ENCODE measurements at places on chromosomes 11 and 22.

DNA sequence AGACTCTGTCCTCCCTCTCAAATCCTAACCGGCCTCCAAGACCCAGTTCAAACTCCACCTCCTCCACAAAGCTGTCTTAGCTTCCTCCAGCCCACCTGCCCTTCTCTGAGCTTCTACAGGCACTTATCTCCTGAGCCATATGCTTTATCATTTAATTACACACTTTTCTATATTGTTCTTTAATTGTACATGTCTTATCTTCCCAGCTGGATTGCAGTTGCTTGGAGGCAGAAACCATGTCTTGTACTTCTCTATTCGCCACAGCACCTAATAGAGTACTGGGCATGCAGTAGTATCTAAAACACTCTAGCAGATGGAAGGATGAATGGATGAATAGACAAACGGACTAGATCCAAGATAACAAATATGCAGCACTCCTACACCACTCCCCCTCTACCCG is 11.3 kb downstream of the TRIM29 start:
- no peak for DNase-seq

DNA sequence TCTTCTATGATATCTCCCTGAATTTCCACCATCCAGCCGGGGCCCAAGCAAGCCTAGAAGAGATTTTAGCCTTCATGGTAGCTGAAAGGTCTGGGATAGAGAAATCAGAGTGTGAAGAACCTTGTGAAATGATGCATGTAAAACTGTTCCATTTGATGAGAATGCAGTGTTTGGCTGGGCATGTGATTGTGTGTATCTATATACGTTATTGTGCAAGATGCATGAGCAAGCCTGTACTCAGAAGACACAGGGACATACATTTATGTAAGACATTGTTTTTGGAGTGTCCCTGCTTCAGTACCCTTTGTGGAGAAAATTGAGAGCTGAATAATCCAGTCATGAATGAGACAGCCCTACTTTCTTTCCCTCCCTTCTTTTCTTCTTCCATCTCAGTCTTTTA is 15.2 kb upstream of the OR52K2 start:
- no peak for DNase-seq

DNA sequence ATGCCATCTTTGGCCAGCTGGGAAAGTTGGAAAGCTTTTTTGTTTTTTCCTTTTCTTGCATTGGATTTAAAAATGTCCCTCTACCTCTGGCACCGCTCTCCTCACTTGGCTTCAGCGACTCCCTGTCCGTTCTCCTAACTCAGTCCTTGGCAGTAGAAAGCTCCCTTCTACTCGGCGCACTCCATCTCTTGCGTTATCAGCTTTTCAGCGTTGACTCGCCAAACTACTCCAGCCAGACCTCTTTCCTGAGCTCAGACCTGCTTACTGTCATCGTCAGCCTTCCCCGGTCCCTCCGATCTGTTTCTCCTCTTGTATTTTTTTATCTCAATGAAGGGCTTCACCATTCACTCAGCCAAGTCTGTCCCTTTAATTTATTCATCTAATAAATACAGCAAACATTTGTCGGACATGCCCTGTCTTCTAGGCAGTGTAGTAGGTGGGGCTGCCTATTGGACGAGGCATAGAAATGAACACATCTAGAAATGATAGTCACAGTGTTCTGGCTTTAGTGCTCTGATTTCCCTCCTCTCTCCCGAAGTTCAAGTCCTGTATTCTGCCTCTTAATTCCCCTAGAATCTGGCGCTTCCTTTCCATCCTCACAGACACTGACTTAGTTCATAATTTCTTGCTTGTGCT is 839 bp downstream of the CEP164 start:
- DNase-seq, result no peak

- peak; percentile 26 for DNase-seq
Observed at GRCh38 chr11:2789331-2789730, 89.5 kb upstream of the KCNQ1OT1 start.

Measured in retina (tissue), 1 donor.